T-helper 2 cell treated with Interferon-gamma antibody and Interleukin-4, amounts not matched to agents 5 μg/mL and 100 μg/mL, for 36 hours (primary cell): ENCODE measurements at places on chromosomes 4 and X.

GRCh38 chr4:23323436-23323835 lies 566.4 kb downstream of the PPARGC1A start:
- DNase-seq, result no peak

- DNase-seq, result no peak
These were observed 220.3 kb upstream of the SFRP2 start for GRCh38 chr4:154009191-154009590.

- DNase-seq, result no peak
These were observed 118.8 kb downstream of the FAM13A start for GRCh38 chr4:88938138-88938537.

DNA sequence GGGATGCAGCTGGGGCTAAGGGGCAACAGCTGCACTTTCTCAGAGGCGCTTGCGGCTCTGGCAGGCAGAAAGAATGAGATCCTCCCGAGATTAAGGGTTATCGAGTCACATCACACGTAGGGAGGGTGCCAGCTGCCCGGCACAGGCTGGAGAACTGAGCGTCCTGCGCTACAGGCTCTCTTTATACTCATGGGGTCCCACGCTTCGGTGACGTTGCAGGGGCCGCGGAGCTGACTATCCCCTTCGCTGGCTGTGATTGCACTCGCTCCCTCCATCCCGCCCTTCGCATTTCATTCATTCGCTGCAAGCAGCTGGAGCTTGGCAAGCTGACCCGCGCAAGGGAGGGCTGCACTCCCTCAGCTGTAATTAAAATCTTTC lies at the start of gene TACR3:
Gene TACR3 (minus strand): TSS at position 156 of the 378 bp plus-strand sequence. CDS start 310 bp downstream, outside the sequence.
- no peak for DNase-seq

- no peak for DNase-seq
These were observed 137.4 kb upstream of the AGA start for GRCh38 chr4:177579649-177580048.

DNA sequence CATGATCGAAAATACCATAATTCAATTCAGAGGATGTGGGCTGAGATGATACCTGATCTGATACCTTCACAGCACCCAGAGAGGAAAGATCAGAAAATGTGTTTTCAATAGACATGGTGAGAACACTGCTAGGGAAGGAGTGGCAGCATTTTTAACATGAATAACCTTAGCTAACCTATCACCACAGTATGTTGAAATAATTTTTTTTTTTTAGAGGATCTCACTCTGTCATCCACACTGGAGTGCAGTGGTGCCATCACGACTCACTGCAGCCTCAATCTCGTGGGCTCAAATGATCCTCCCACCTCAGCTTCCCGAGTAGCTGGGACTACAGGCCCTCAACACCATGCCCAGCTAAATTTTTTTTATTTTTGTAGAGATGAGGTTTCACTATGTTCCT lies 90.5 kb upstream of the RAPGEF2 start:
- no peak for DNase-seq

- DNase-seq, result no peak
These were observed 110.0 kb upstream of the IGFBP7 start for GRCh38 chr4:57220172-57220571.

DNA sequence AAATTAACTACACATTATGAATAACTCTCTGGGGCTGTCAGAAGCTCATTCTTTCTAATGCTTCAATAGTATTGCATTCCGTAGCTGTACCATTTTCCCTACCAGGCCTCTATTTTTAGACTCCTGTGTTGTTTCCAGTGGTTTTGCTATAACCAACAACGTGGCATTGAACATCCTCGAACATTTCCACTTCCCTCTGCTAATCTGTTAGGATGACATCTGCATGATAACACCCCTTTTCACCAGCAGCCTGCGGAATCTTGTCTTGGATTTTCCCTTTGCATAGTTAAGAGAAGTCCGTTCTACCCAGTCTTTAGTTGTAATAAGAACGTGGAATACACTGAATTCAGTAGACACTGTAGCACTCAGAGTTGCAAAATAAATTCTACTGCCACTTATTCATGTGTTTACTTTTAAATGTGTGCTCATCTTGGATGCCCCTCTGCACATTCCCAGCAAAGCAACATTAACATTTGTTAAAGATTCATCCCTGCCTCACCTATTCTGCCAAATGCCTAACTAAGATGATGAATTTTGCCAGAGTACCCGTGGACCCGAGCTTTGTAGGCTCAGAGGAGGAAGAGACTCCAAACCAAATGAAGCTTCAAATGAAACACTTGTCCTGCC lies 55.6 kb downstream of the SEL1L3 start:
- no peak for DNase-seq

- no peak for DNase-seq
These were observed 48.8 kb downstream of the PTCHD1 start for GRCh38 chrX:23383411-23383810.

GRCh38 chrX:23840674-23841073 lies 57.7 kb downstream of the SAT1 start:
- no peak for DNase-seq

- no peak for DNase-seq
These were observed 107.9 kb downstream of the ZNF827 start for GRCh38 chr4:145830699-145831098.

DNA sequence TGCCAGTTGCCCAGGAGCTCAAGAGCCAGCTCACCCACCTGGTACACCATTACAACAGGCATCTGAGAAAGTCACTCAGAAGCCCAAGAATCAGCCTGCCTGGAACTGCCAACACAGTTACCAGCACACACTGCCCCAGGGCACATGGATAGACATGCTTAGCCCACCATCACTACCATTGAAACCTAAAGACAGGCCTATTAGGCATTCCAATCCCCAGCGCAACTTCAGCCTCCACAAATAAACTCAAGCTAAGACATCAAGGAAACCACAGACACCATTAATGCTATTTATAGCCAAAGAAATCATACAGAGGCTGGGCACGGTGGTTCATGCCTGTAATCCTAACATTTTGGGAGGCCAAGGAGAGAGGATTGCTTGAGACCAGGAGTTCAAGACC lies 42.3 kb downstream of the ATRX start:
- DNase-seq, result no peak

GRCh38 chr4:78343682-78344081 lies 207.9 kb upstream of the ANXA3 start:
- DNase-seq, result no peak

- no peak for DNase-seq
These were observed 427.2 kb downstream of the MAPK10 start for GRCh38 chr4:85932500-85933290.

- DNase-seq, result no peak
These were observed 54.6 kb upstream of the GPR78 start for GRCh38 chr4:8525383-8526120.
